NCI-H526 (cell line): ENCODE measurements at places on chromosomes 5 and 9.

DNA sequence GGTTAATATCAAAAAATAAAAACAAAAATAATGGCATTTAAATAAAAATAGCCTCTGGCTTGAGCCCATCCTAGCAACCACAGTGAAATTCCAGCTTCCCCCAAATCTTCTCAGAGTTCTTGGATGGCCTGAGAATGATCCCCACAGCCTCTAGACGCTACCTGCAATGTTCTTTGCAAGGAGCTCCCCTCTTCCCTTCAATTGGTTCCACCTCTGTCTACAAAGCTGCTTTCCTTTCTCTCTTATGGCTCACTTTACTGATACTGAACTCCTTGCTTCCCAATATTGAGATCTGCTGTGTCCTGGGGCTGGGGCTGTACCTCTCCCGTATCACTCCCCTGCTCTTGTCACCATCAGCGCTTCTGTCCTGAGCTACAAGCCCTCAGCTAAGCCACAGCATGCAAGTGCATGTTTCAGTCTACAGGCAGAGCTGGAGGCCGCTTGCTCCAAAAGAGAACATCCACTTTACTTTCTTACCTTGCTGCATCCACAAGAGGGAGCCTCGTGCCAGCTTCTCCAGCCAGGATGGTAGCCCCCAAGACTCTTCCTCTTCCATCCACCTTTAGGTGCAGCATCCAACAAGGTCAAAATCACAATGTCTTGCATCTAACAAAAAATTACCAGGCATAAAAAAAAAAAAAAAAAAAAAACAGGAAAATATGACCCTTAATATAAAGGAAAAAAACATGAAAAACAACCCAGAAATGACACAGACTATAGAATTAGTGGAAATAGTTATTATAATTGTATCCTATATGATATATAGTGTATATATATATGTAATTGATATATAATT lies 57.4 kb upstream of the PRSS3 start:
- DNase-seq, result peak; percentile 84

DNA sequence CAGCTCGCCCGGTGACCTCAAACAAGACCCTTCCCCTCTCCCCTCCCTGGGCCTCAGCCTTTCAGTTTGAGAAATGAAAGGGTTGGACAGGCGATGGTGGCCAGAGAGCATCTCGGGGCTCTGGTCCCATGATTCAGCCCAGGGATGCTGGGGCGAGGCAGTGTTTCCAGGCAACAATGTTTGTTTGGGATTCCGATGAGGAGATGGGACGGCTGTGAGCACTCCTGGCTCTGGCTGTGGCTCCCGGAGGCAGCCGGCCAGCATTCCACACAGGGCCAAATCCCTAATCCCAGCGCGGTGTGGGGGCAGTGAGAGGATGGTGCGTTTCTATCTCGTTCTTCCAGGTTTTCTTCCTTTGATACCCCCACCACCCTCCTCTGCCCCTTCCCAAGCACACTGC lies 66.0 kb downstream of the HMCN2 start:
- DNase-seq, result no peak

DNA sequence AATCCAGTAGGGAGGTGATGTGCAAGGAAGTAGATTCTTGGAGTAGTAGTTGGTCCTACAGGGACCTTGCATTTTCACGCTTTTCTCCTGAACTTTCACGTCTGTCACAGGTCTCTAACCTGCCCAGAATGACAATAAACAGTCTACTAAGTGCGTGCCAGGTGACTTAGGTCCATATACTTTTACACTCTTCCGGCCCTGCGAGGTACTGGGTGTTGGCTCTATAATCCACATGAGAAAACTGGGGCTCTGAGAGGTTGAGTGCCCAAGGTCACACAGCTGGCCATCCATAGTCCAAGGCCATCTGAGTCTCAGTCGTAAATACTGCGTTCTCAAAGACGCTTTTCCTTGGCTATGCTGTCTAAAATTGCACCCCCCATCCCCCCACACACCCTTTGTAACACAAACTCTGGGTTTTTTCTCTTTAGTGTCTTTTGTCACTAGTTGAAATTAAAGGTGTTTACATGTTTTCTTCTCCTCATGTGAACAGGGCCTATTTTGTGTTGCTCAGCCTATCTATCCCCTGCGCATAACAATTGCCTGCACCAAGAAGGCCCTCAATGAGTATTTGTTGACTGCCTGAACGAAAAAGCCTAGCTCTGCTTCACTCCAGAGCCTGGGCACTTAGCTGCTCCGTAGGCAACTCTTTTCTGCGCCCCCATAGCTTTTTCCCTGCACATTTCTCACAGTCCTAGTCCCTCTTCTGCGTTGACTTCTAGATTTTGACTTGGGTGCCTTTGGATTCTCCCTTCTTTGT lies 943 bp downstream of the SFXN1 start:
- no peak for DNase-seq

DNA sequence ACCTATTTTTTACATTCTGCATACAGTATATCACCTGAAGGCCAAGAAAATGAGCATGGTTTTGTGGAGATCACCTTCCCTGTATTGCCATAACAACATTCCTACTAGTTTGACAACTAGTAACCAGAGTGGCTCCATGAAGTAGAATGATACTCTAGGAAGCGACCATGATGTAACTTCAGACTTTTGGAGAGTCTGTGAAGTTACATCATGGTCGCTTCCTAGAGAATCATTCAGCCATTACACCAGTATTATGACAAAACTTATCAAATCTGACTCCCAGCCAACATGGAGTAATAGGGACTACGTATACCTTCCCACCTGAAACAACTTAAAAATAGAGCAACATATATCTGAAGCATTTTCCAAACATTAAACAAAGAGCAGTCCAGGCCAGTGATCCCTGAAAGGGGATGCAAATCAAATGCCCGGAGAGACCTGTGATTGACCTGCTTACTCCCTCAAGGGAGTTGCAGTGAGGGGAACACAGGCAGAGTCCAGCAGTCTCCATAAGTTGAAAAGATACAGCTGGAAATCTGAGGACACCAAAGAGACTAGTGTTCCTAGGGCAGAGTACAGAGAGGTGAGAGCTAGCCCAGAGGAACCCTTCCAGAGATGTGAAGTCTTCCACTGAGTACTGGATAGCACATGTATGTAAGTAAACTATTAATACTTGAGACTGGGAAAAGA lies 7.8 kb downstream of the ECM2 start:
- DNase-seq, result no peak
